Glutamatergic neuron (in vitro differentiated cells): ENCODE measurements at places on chromosomes 16 and 17.

GRCh38 chr17:37094391-37094790, 145.6 kb downstream of the AATF start:
- H3K27me3 ChIP-seq: no peaks in the 10 kb centered on the region
- H3K36me3 ChIP-seq: peaks cover 6% of the 10 kb centered on the region
- peaks cover 30% of the 10 kb centered on the region for H3K4me1 ChIP-seq
- no peak overlapping the region for H3K27ac ChIP-seq
- no peak for DNase-seq

DNA sequence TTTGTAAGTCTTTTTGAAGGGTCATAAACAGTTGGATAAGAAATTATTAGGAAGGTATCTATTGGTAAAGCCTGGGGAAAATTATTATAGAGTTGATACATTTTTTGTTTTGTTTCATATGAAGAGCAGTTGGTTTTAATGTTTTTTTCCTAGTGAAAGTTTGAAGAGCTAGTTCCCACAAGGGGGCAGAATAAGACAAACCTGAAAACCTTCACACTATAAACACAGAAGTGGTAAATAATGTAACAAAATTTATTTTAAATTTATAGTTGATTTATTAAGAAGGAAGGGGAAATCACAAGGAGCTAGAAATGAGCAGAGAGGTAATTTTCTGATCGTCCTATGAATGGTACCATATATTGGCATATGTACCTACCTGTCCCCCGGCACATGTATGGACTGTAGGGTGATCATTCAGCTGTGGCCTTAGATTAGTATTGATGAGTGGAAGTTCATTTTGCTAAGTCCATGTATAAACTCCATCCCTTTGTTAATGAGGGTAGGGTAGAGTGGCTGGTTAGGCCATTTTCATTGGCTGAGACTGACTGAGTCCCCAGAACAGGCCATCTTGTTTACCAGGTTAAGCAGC, 116.3 kb downstream of the TANC2 start:
- peaks cover 1% of the 10 kb centered on the region for H3K4me1 ChIP-seq
- H3K36me3 ChIP-seq: peaks cover 5% of the 10 kb centered on the region
- no peak overlapping the region for H3K4me3 ChIP-seq
- DNase-seq: no peak
- H3K27ac ChIP-seq: no peak overlapping the region

DNA sequence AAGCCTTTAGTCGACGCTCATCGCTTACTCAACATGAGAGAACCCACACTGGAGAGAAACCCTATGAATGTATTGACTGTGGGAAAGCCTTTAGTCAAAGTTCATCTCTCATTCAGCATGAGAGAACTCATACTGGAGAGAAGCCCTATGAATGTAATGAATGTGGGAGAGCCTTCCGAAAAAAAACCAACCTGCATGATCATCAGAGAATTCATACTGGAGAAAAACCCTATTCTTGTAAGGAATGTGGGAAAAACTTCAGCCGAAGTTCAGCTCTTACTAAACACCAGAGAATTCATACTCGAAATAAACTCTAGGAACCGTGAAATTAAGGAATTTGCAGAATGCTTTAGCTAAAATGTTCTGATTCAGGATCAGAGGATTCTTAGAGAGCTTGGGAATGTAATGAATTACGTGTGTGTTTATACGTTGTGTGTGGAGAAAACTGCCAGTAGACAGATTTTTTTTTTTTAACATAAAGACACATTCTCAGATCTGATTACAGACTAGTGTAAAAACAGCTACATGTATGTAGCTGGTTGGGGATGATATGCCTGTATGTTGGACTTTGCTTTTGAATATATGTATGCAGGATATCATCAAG, 25.4 kb downstream of the ZFP90 start:
- no peak for DNase-seq
- H3K4me1 ChIP-seq: no peaks in the 10 kb centered on the region
- H3K4me3 ChIP-seq: no peak overlapping the region
- H3K27ac ChIP-seq: no peak overlapping the region
- peaks cover 26% of the 10 kb centered on the region for H3K27me3 ChIP-seq
- peaks cover 88% of the 10 kb centered on the region for H3K36me3 ChIP-seq

DNA sequence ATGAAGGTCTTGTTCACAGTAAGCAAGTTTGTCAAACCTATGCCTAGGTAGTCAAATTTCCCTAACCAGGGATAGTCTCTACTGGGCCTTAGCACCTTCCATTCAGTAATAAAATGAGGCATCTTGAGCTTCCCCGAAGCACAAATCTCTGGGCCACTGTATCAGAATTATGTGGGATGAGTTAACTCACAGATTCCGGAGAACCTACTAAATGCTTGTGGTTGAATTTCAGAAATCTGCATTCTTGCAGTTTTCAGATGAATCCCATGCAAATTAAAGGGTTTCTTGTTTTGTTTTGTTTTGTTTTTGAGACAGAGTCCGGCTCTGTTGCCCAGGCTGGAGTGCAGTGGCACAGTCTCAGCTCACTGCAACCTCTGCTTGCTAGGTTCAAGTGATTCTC, 478.8 kb upstream of the HSBP1 start:
- no peak for DNase-seq
- H3K4me3 ChIP-seq: no peak overlapping the region
- no peak overlapping the region for H3K27ac ChIP-seq
- peaks cover 2% of the 10 kb centered on the region for H3K4me1 ChIP-seq

GRCh38 chr17:73255671-73256181, 6.0 kb downstream of the CPSF4L start:
- H3K27ac ChIP-seq: no peak overlapping the region
- peaks cover 2% of the 10 kb centered on the region for H3K4me1 ChIP-seq
- DNase-seq: peak; percentile 84
- H3K36me3 ChIP-seq: no peaks in the 10 kb centered on the region
- H3K27me3 ChIP-seq: peaks cover 3% of the 10 kb centered on the region

DNA sequence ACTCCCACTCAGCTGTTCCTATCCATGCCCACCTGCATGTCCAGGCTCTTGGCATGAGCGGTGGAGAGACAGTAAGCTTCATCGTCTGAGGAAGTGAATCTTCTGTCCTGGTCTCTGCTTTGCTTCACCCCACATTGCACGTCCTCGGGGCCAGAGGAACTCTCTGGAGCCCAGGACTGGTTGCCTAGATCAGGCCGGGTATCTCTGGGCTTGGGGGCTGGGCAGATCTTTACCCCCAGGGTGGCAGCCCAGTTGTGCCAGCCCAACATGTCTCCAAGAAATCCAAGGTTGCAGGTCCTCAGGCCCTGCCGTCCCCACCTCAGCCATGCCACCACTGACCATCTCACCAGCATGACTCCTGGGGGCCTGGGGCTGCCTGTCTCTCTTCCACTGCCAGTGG, 58.3 kb downstream of the BEAN1 start:
- H3K36me3 ChIP-seq: no peaks in the 10 kb centered on the region
- H3K4me3 ChIP-seq: no peak overlapping the region

DNA sequence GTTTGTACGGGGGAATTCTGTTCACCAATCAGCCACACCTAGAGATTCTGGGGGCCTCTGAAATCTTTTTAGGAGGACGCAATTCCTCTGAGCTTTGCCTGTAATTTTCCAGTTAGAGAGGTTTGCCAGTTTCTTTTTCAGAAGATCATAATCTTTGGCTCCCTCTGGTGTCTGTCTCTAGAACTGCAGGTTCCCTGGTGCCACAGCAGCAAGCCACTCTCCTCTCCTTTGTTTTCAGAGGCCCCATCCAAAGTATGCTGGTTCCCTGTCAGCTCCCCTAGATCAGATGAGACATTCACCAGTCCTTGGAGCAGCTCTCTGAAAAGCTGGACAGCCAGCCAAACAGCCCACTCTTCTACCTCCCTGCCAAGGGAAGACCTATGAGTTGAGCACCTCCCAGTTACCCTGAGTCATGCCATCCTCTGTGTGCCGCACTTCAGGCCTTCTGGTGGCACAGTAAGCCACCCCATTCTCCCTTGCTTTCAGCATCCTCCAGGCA, 36.1 kb downstream of the RNF112 start:
- peak overlapping the region; percentile 83 for H3K27ac ChIP-seq
- H3K4me1 ChIP-seq: peaks cover 11% of the 10 kb centered on the region
- DNase-seq: peak; percentile 69
- peaks cover 33% of the 10 kb centered on the region for H3K36me3 ChIP-seq
- H3K27me3 ChIP-seq: peaks cover 4% of the 10 kb centered on the region

DNA sequence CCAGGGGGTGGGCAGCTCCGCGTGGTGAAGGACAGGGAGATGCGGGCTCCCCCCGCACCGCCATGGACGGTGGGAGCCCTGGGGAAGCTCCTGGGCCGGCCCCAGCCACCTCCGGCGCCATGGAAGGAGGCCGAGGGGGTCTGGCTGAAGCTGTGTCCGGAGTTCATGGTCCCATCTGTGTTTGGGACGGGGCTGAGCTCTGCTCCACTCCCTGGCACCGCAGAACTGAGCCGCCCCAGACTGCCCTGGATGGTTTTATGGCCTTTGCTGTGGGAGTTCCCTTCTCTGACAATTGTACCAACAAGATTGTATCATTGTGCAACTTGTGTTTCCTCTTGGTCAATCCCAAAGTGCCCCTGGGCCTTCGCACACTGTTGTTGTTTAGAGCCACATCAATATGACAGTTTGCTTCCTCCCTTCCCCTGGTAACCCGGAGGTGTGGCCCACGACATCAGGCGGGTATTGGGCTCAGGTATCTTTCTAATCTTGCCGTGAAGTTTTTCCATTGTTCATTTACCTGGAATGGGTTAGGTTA, 942 bp downstream of the KRT23 start:
- H3K4me3 ChIP-seq: no peak overlapping the region
- no peak for DNase-seq
- no peaks in the 10 kb centered on the region for H3K36me3 ChIP-seq
- no peak overlapping the region for H3K27ac ChIP-seq

DNA sequence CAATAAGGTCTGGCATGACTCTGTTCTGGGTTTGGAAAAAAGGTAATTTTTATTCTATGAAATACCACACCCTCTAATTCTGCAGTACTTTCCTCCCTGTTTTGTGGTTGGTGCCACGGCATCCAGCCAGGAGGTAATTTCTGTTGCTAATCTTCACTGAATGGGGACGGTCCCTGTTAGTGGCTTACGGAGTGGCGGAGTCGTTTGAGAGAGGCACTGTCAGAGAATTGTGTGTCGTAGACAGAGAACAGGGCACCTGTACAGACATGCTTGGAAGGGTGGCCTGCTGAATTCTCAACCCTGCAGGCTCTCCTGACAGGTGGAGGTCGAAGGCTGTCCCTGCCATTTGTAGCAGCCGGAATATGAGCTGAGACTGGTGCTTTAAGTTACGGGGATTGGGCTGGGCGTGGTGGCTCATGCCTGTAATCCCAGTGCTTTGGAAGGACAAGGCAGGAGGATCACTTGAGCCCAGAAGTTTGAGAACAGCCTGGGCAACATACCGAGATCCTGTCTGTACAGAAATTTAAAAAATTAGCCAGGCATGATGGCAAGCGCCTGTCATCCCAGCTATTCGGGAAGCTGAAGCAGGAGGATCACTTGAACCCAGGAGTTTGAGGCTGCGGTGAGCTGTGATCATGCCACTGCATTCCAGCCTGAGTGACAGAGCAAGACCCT, 33.2 kb downstream of the EEF2K start:
- H3K4me3 ChIP-seq: no peak overlapping the region
- no peak overlapping the region for H3K27ac ChIP-seq
- no peaks in the 10 kb centered on the region for H3K27me3 ChIP-seq
- DNase-seq: no peak

DNA sequence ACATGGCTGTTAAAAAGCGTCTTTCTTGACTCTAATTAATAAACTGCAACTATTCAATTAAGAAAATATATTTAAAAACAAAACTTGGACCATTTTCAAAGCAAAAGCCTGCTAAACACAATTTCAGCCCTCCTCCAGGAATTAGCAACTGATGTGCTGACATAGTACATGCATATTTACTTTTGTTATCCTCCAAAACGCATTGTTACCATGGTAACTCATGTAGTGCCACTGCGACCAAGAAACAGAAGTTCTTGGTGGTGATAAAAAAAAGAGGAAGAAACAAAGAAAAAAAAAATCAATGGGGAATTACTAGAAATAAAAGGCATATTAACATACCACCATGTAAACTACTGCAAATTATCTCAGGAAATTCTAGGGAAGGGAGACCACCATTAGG, 793.4 kb upstream of the CDH8 start:
- no peak overlapping the region for H3K4me3 ChIP-seq
- no peaks in the 10 kb centered on the region for H3K4me1 ChIP-seq
- H3K36me3 ChIP-seq: no peaks in the 10 kb centered on the region
- no peaks in the 10 kb centered on the region for H3K27me3 ChIP-seq
- H3K27ac ChIP-seq: no peak overlapping the region

GRCh38 chr17:79650283-79650682, 39.4 kb upstream of the RBFOX3 start:
- no peak overlapping the region for H3K4me3 ChIP-seq
- H3K36me3 ChIP-seq: peaks cover 17% of the 10 kb centered on the region
- H3K4me1 ChIP-seq: peaks cover 18% of the 10 kb centered on the region
- H3K27me3 ChIP-seq: peaks cover 4% of the 10 kb centered on the region
- H3K27ac ChIP-seq: no peak overlapping the region

- no peak within 1 kb of the TSS for H3K4me3 ChIP-seq
- H3K36me3 ChIP-seq: no peaks in the 10 kb centered on the region
- no peaks in the 10 kb centered on the region for H3K27me3 ChIP-seq
- DNase-seq: no peak
These were observed at the start of gene IL17C for GRCh38 chr16:88638323-88639230. Gene IL17C, plus strand, starts transcription at chr16:88638572. Its CDS starts 70 bp downstream, at chr16:88638642.

GRCh38 chr17:75064867-75065561, 18.0 kb downstream of the KCTD2 start:
- no peaks in the 10 kb centered on the region for H3K36me3 ChIP-seq
- H3K4me3 ChIP-seq: no peak overlapping the region
- peaks cover 8% of the 10 kb centered on the region for H3K4me1 ChIP-seq
- H3K27ac ChIP-seq: no peak overlapping the region
- no peak for DNase-seq

DNA sequence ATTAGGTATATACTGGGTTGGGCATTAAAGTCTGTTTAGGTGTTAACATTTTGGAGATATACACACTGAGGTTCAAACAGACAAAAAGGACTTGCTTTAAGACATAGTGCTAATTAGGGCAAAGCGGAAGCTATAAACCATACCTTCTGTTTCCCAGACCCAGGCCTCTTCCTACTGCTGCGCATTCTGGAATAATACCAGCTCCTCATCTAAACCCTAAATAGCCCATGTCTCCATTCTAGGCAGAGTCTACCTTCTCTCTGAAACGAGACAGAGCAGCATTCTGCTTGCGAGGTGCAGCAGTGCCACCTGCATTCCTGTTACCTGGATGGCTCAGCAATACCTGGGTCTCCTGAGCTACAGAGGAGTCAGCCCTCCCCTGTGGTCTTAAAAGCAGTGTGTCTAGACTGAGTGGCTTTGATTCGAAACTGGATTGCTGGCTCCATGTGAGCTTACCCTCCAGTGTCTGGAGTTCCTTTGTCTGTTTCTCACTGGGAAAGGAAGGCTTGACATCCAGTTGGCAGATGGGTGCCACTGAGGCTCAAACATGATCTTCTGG, 6.4 kb downstream of the YPEL2 start:
- H3K27ac ChIP-seq: no peak overlapping the region
- DNase-seq: no peak
- H3K36me3 ChIP-seq: no peaks in the 10 kb centered on the region
- H3K27me3 ChIP-seq: peaks cover under 1% of the 10 kb centered on the region

GRCh38 chr16:86030116-86030515, 131.2 kb downstream of the IRF8 start:
- peaks cover 13% of the 10 kb centered on the region for H3K4me1 ChIP-seq
- H3K36me3 ChIP-seq: peaks cover 6% of the 10 kb centered on the region
- H3K4me3 ChIP-seq: no peak overlapping the region
- no peak for DNase-seq
- no peak overlapping the region for H3K27ac ChIP-seq
- peaks cover 5% of the 10 kb centered on the region for H3K27me3 ChIP-seq

- no peak for DNase-seq
- peaks cover 3% of the 10 kb centered on the region for H3K27me3 ChIP-seq
- no peak overlapping the region for H3K4me3 ChIP-seq
- H3K36me3 ChIP-seq: no peaks in the 10 kb centered on the region
These were observed 147.9 kb upstream of the MON1B start for GRCh38 chr16:77043076-77043475.

GRCh38 chr16:55506083-55506482, 2.8 kb upstream of the LPCAT2 start:
- H3K4me1 ChIP-seq: peaks cover 10% of the 10 kb centered on the region
- H3K27ac ChIP-seq: no peak overlapping the region
- H3K4me3 ChIP-seq: no peak overlapping the region
